ENCODE measurements at places on chromosomes 12 and 14. TPM values are rescaled to one million over a fixed set of nuclear protein-coding genes. Genes with fewer than 3 reads are reported as not detected.

Gene LUM
- total RNA-seq = 304 TPM

Gene PRICKLE1
- 17.0 TPM for total RNA-seq

Gene PLD4
- total RNA-seq = not detected

Gene DEGS2
- not detected for total RNA-seq

Gene SPATS2
- total RNA-seq = 39.5 TPM

Gene SELPLG
- total RNA-seq = 1.6 TPM
